Esophagus mucosa (tissue), 1 donor: ENCODE measurements at places on chromosomes 4 and X.
A peak's percentile ranks its signal among the peaks of the same experiment; 100 is the strongest.

GRCh38 chr4:1058198-1058996 is 47.0 kb downstream of the FGFRL1 start:
- ATAC-seq: peak; percentile 30

- no peak for ATAC-seq
Observed at GRCh38 chr4:35970366-35970960, 273.9 kb downstream of the ARAP2 start.

GRCh38 chr4:158814636-158815330 is 46.0 kb downstream of the FNIP2 start:
- ATAC-seq: no peak

DNA sequence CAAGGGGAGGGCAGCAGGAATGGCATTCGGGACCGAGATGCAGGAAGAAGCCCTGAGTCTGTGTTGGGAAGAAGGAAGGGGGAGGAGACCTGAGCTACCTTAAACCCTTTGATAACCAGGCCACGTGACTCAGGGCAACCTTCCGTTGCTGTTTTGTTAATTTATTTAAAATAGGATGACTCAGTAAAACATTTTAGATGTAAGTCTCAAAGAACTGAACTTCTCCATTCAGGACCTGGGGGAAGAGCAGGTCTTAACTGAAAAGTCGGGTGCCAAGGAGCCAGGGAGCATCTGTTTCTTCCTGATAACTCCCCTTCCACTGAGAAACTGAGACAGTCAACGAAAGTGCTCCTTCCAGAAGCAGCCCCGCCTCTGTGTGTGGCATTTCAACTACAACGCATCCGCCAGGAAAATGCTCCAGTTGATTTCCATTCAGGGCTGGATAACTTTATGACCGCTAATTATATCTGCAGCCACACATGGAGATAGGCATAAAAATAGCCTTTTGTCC is 88.0 kb downstream of the IRF2 start:
- no peak for ATAC-seq

GRCh38 chr4:78059524-78059889 is 2.4 kb downstream of the FRAS1 start:
- ATAC-seq: peak; percentile 69

DNA sequence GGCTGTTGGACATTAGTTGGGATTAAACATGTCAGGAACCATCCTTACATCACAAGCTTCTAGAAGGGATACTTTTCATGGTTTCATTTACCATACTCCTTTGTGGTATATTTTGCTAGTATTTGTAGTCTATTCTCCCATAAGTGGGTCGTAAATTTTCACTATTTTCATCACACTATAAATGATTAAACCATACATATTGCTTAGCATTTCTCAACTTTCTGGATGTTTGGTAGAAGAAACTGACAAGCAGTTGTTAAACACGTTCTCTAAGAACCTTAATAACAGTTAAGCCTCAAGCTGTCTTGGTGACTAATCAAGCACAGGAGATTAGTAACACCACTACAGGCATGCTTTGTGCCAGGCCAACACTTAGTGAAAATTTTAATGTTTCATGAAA is 375.5 kb downstream of the NAF1 start:
- peak; percentile 82 for ATAC-seq

DNA sequence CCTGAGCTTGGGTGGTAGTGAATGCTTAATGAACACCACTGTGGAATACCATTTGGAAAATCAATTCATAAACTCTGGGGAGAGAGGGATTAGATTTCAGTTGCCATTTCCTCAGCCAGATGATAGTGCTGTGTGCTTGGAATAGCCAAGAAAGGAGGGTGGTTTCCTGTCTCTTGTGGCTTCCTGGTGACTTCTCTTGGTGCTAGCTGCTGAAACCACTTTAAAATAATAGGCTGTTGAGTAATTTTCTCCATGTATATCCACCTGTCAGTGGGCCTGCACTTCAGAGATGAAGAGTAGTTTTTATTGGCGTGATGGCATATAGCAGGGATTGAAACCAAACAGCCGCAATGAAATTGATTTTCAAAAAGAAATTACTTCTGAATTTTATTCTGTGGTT is 11.8 kb downstream of the EDA start:
- no peak for ATAC-seq

GRCh38 chr4:10347815-10348214 is 109.4 kb downstream of the ZNF518B start:
- no peak for ATAC-seq
